ENCODE measurements at places on chromosomes 4 and X. TPM values are rescaled to one million over a fixed set of nuclear protein-coding genes. Genes with fewer than 3 reads are reported as not detected.

Gene SULT1E1
- polyA plus RNA-seq: not detected

DNA sequence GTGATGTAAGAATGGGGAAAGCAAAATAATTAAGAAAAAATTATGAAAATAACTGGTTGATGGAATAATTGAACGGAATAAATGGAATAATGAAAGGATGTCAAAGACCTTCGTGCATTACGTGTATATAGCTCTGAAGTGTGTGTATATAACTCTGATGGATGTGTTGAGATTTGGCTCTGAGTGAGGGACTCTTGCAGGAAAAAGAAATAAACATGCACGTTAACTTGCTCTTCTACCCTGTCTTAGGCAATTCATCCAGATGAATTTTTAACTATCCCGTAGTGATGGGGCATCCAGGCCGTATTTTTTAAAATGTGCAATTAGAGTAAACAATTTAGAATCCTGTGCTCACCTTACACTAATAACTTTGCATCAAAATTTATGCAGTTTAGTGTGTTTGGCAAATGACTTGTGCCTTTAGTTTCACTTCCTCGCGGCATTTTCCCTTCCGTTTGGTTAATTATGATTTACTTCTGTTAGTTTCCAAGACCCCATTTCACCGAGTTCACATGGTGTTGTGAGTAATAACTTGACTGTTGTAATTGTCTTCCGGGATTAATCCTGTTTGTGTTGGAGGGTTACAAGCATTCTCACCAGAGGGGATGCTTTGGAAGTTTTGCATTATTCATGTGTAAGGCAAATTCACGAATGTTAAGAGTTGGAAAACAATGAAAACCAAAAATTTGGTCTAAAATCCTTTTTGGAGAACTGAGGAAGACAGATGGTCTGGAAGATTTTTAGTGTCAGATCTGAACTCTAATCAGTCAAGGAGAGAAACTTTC lies 256.5 kb upstream of the FAT1 start:
- no peak for DNase-seq

GRCh38 chrX:53320543-53321229 lies 39.3 kb upstream of the IQSEC2 start:
- no peak for DNase-seq

DNA sequence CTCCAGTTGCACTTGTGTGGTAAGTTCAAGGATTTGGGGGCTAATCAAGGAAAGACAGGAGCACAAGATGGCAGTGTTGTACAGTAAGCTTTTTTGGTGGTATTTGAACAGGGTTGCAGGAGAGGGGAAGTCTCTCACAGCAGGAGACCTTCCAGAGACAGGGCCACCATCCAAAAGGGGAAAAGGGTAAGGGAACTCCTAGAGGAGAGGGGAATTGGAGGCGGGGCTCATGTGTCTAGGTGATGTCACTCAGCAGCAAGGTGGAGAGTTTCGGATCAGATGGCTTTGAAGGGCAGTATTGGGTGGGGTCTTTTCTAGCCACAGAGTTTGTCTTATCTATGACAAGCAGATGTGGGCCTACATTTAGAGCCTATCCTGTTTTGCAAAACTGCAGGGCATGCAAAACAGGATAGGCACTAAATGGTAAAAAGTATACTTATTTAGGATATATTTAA lies 13.4 kb upstream of the RNF175 start:
- DNase-seq: peak; percentile 85

Gene SEC24B
- 20.1 TPM for polyA plus RNA-seq

Gene ZBTB33
- 11.3 TPM for polyA plus RNA-seq

- no peak for DNase-seq
These were observed 240.6 kb downstream of the CBR4 start for GRCh38 chr4:168769416-168769815.

GRCh38 chr4:74316397-74316796 lies 8.1 kb downstream of the EPGN start:
- no peak for DNase-seq

Gene CXorf65
- polyA plus RNA-seq: 0.36 TPM

All from K562 (cell line).